ENCODE measurements at places on chromosomes 11 and 22.
A peak's percentile ranks its signal among the peaks of the same experiment; 100 is the strongest.

DNA sequence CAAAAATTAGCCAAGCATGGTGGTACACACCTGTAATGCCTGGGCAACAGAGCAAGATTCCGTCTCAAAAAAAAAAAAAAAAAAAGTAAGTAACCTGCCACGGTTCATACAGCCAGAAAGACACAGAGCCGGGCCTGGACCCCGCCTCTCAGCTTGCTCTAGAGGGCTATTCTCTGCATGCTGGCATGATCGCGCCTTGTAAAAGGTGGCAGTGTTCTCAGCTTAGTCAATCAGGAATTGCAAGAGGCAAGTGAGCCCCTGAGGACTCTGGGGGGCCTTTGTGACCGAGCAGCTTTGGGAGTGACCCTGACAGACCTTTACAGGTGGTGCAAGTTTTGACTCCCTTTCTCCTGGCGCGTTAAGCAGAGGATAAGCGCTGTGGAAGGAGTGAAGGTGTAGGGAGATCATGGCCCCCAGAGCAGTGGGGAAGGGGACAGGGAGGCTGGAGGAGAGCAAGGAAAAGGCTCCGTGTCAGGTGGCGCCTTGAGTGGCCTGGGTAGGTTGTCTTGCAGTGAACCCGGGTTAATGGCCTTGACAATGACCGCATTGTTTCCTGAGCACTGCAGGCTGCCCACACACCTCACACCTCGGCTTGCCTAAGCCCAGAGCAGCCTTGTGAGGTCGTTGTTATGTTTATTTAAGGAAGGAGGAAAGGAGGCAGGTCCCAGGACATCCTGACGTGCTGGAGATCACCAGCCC lies 48.9 kb downstream of the CDPF1 start:
- no peak for DNase-seq

DNA sequence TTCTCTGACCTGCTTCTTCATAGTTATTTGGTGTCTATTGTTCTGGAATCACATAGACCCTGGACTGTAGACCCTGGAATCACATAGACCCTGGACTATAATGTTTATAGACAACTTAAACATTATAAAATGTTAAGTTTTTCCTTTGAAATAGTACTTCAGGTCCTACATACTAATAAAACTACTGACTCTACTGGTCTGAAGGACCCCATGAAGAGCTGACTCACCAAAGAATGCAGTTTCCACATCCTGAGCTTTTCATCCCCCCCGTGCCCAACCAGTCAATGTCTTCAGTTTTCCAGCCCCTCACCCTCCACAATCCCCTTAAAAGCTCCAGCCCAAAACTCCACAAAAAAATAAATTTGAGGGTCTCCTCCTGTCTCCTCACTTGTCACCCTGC lies 6.6 kb upstream of the PLEKHA7 start:
- DNase-seq, result no peak

DNA sequence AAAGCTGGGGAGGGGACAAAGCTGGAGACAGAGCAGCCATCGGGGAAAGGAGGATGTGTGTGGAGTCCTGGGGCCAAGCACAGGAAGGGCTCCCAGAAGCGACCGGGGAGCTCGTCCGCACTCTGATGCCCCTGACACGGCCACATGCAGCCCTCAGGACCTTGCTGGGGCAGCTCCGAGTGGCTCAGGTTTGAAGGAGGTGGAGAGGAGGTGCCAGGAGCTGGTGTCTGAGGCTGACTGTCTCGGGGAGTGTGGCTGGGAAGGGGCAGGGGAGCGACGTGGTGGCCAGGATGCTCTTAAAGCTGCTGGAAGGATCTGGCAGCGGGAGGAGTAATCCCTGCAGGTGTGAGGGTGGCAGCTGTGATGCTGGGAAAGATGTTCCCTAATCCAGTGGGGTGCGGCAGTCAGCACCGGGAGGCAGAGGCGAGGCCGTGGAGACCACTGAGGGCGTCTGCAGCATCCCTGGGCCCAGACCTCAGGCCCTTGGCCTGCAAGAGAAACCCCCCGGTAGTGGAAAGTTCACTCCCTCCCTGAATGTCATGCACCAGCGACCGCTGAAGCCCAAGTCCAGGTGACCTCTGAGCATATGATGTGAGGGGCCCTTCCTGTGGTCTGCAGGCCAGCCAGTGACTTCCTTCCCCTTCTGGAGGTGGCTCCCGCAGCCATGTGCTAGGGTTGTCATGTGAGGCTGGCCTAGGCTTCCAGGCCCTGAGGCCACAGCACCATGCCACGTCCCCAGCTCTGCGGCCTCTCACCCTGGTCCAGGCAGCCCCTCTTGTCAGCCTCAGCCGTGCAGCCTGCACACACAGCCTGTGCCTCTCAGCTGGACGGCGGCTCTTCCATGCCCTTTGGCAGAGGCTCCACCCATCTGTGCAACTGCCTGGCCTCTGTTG lies 17.2 kb upstream of the CTSD start:
- no peak for DNase-seq

GRCh38 chr11:133082841-133083488 lies 449.3 kb downstream of the OPCML start:
- DNase-seq, result peak; percentile 76

GRCh38 chr22:28989035-28989464 lies 72.6 kb downstream of the C22orf31 start:
- no peak for DNase-seq

GRCh38 chr11:76256448-76256847 lies 50.1 kb upstream of the WNT11 start:
- DNase-seq, result no peak
